GF-D8 (cell line): ENCODE measurements at places on chromosomes 2 and 18.

GRCh38 chr18:12585218-12585617 lies 72.7 kb downstream of the SPIRE1 start:
- DNase-seq: no peak

- DNase-seq: no peak
Measured at GRCh38 chr2:17979707-17980106, 101.2 kb downstream of the KCNS3 start.

DNA sequence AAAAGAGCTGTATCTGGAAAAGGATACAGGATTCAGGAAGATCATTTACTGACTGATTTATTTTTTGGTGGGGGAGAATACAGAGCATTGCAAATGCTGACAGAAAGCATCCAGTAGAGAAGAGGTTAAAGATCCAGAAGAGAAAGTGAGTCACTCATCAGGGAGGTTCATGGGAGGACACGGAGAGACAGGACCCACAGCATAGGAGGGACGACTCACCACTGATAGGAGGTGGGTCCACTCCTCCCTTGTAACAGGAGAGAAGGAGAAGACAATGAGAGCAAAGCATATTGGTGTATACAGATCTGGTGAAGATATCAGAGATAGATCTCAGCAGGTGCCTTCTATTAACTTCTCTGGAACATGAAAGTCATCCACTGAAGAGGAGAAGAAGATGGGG lies 142.4 kb upstream of the AQP4 start:
- no peak for DNase-seq

DNA sequence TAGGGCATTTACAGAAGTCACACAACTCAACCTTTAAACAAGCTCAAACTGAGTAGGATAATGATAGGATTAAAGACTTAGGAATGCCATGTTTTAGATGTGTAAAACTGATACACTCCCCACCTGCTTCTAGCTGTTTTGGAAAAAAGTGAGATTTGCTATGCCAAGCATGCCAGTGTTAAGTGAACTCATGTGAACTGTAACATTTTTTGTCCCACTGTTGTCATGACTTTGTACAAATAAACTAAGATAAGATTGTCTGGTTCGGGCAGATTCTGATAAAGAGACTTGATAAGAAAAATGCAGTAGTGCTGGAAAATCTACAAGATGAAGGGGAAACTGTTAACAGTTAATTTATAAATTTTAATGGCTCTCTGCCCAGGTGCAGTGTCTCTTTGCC lies 66.5 kb downstream of the GLS start:
- no peak for DNase-seq

GRCh38 chr2:203683932-203684556 lies 22.4 kb upstream of the CD28 start:
- DNase-seq: no peak

GRCh38 chr2:173906626-173907025 lies 58.5 kb downstream of the SP3 start:
- DNase-seq: no peak

GRCh38 chr2:43537137-43537536 lies 58.7 kb downstream of the THADA start:
- DNase-seq: no peak

DNA sequence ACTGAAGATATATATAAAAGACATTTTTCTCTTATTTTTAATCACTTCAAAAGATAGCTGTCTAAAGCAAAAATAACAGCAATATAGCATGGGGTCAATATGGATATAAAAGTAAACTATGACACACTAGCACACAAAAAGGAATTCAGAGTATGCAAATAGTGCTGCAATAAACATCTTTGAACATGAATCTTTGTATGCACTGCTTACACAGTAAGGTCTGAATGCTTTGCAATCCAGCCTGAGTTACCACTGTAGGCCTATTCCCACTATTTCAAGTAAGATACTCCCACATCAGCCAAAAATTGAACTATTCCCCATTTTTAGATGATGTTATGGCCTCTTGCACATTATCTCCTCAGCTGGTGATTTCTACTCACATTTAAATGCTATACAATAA lies 27.4 kb upstream of the ERCC3 start:
- DNase-seq: no peak

GRCh38 chr2:174760845-174761473 lies 3.3 kb downstream of the CHRNA1 start:
- DNase-seq: no peak

DNA sequence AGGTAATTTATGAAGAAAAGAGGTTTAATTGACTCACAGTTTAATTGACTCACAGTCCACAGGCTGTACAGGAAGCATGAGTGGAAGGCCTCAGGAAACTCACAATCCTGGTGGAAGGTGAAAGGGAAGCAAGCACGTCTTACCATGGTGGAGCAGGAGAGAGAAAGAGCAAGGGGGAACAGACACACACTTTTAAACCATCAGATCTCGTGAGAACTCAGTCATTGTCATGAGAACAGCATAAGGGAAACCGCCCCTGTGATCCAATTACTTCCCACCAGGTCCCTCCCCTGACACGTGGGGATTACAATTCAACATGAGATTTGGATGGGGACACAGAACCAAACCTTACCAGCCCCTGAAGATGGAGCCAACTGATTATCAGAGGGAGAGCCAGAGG lies 11.2 kb upstream of the PUM2 start:
- no peak for DNase-seq

GRCh38 chr2:20533993-20534622 lies 87.2 kb downstream of the RHOB start:
- DNase-seq: no peak

- no peak for DNase-seq
Measured at GRCh38 chr2:48902521-48902920, 147.0 kb upstream of the LHCGR start.

DNA sequence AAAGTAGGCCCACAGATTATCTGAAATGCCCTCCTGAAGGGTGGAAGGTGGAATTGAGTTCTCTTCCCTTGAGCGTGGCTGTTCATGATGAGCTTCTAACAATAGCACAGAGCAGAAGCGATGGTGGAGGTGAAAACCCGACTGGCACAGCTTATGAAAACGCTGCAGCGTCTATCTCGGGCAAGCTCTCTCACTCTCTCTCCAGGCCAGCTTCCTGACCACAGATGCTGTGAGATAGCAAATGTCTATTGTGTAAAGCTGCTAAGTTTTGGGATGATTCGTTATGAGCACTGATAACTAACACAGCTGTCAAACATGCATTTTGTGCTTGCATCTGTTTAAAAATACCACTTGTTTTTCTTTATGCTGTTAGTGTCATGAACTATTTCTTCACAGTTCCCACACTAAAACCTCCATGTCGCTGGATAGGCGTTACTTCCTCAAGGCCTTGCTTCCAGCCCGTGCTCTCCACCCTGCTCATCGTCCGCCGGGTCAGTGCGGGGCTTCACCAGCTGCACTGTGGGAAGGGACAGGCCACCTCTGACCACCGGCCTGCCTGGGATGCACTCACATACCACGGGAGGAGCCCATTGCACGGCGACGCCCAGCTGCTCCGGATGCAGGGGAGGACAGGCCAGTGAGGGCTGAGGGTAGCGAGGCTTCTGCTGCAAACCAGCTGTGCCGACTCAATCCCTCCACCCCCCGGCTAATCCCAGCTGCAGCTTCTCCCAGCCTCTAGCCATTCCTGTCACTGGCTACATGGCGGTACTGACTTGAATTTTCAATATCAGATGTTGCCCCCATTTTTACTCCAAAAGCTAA lies 60.0 kb upstream of the OTOS start:
- DNase-seq: no peak

DNA sequence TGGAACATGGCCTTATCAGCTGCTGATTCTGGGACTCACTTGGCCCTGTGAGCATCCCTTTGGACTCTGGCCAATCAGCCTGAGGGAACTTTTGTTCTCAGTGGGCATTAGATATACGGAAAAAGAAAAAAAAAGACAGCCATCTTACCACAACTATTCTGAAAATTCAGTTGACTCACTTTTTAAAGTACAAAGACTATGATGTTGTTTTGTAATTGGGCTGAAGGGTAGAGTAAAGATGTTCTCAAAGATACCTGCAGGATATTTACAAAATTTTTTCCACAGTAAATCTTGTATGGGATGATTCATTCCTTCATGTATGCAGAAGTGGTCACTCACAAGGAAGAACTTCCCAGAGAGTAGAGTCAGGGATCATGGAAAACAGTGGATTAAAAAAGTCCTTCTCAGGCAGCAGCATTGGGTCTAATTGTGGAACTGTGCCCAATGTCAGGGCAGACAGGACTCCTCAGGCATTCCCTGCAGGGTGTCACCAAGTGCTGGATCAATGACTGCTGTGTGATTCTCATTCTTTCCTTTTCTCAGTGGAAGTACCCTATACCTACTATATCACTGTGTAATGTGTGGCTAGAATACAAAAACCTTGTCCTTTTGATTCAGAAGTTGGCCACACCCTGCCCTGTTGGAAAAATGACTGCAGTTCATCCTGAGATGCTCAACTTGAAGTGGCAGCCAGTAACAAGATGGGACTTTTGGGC lies 35.4 kb downstream of the SULT1C4 start:
- no peak for DNase-seq

- DNase-seq: no peak
Measured at GRCh38 chr2:239934571-239935171, 90.5 kb downstream of the NDUFA10 start.

- DNase-seq: no peak
Measured at GRCh38 chr2:23464905-23465537, 80.0 kb downstream of the KLHL29 start.

DNA sequence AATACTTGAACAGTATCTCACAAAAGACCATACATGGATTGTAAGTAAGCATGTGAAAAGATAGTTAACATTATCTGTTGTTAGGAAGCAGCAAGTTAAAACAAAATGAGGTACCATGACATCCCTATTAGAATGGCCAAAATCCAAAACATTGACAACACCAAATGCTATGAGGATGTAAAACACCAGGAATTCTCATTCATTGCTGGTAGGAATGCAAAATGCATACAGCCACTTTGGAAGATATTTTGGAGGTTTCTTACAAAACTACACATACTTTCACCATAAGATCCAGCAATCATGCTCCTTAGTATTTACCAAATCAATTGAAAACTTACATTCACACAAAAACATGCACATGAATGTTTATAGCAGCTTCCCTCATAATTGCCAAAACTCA lies 30.9 kb upstream of the ICOS start:
- DNase-seq: no peak

- DNase-seq: no peak
Measured at GRCh38 chr2:111227716-111228141, 107.0 kb downstream of the BCL2L11 start.

DNA sequence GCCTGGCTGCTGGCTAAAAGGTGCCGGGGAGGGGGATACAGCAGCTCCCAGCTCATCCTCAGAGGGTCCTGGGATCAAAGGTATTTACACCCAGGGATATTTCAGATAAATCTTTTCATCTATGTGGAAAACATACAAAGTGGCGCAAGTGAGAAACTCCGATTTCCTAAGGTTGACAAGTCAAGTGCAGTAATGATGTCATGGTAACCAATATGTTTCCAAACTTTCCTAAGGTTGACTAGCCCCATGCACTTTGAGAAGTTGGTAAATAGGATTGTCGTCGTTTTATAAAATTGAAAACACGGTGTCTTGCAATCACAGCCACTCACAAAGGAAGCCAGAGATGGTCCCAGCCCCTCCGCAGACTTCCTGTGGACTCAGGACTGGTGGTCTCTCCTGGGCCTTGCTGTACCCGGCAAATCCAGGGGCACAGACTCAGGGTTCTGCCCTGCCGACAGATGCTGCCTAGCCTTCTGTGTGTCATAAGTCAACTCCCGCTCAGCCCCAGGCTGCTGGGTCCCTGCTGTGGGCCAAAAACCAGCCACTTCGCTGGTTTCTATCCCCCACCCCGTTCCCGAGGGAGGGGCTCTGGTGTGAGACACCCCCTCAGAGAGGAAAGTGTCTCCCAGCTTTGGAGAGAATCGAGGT lies 111.2 kb upstream of the PPP1CB start:
- no peak for DNase-seq

DNA sequence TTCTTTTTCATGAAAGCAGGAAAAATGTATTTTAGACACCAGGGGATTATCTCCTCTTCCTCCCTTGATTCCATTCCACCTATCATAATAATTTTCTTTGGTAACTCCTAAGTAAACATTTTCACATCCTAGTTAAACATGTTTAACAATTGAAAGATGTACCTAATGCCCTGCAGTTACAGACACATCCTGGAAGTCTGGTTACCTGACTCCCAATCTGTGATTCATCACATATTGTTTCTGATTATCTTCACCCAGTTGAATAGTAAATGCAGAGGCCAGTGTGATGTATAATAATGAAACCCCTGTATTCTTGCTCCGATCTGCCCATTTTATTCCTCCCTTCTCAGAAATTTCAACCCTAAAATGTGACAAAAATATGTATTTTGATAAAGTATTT lies 1237.6 kb upstream of the LRRTM1 start:
- no peak for DNase-seq

DNA sequence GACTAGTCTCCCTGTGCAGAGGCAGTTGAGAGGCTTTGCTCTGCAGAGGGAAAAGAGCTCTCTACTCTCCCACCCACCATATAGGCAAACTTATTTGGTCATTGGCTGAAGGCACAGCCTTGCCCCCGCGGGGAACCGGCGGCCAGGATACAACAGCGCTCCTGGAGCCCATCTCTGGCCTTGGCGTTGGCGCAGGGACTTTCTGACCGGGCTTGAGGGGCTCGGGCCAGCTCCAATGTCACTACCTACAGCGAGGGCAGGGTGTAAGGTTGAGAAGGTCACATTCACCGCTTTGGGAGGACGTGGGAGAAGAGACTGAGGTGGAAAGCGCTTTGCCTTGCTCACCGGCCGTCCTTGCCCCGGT lies 2.2 kb downstream of the ONECUT2 start:
- no peak for DNase-seq

DNA sequence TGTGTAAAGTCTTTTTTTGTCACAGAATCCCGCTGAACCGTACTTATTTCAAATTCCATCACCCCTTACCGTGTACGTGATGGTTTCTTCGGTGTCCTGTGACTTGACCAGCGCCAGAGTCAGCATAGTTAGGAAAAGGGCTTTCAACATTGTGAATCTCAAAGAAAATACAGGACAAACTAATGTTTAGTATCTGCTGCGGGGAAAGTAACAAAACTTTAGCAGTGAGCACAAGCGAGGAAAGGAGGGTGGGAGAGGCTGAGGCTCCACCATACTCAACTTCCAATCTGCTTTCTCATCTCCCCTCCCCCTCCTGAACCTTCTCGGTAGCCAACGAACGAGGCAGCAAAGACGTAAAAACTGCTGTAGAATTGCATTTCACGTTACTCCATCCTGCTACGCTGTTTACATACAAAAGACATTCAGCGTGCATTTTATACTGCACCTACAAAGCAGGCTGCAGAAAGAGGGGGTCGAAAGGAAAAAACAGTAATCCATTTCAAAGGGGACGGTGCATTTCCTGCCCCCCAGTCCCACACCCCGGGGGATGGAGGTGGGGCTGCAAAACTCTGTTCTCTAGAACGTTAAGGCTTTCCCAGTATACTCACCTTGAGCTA lies 1.2 kb downstream of the EFEMP1 start:
- no peak for DNase-seq

GRCh38 chr18:30328839-30329238 lies 713.7 kb downstream of the DSC3 start:
- DNase-seq: no peak

- DNase-seq: no peak
Measured at GRCh38 chr2:194526121-194526520, 1130.9 kb upstream of the SLC39A10 start.
